ENCODE measurements at places on chromosomes 2 and 18.

DNA sequence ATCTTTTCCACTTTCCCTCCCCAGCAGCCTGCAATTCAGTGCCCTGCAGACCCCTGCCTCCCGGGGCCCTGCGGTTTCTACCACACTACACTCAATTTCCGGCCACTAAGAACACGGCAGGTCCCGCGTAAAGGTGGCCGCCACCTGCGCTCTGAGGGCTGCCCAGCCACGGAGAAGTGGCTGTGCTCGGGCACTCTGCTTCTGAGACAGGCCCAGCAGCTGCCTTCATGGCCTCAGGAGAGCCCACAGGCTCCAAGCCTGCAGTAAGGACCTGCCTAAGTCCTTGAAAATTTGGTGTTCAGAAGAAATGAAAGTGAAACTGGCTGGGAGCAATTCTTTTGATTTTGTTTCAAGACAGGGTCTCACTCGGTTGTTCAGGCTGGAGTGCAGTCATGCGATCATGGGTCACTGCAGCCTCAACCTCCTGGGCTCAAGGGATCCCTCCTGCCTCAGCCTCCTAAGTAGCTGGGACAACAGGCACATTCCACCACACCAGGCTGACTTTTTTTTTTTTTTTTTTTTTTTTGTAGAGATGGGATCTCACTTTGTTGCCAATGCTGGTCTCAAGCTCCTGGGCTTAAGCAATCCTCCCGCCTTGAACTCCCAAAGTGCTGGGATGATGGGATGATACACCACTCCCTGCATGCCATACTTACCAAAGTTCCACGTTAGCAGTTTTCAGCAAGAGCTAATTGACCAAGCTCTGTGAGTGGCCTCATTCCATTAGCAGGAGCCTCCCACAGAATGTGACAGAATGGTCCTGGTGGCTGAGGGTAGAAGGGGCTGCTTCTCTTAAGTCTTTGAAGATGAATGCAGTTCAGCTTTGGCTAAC, 14.6 kb upstream of the ALPP start:
- DNase-seq = peak; percentile 55

GRCh38 chr2:184129073-184129472, 469.3 kb upstream of the ZNF804A start:
- no peak for DNase-seq

DNA sequence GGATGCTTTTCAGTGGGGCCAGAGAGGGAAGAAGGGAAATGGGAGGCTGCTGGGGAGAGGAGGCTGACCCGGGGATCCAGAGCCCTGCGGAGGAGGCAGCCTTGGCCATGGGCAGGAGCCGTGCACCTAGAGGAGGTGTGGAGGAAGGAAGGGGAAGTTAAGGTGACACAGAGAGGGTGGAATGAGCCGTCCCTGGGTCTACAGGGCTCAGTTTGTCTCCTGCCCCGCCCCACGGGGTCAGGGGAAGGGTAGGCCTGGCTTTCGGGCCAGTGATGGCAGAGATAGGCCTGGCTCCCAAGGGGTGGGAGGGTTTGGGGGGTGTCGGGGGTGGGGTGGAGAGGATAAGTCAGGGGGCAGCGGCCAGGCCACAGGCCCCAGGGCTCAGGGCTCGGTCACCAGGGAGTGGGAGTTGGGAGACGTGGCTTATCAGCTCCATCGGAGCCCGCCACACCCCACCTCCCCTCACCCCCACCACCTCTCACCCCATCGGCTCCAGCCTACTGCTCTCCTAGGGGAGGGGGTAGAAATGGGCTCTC, 39.5 kb upstream of the NOTO start:
- DNase-seq = no peak

DNA sequence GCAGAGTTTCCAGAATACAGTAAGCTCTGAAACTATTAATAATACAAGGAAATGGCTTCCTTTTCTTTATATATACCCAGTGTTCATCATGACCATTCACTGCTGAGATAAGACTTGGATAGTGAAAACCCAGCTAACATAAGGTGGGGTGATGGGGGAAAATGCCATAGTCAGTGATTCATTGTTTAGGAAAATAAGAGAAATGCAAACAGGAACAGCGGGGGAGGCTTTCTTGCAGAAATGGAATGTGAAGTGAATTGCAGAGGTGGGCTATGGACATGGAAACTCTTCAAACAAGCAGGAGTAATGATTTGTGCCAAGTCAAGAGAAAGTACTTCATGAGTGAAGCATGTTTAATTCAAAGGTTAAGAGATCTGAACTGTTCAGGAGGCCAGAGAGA, 519.4 kb downstream of the TDRD15 start:
- DNase-seq = no peak

DNA sequence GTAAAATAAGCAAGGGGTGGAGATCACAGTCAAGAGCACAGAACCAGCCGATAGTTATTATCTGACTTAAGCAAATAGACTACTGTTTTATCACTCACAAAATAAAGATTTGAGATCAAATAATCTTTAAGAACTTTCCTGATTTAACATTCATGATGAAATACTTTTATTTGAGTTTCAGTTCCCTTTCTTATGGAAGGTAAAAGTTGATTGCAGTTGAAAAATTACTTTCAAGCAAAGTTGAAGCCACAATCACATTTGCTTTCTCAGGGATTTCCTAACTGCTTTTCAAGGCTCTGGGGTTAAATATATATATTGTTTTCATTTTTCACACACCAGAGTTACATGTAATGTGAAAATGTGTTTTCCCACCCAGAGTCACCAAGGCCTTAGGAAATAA, 599.5 kb downstream of the KCNJ3 start:
- DNase-seq = no peak

- peak; percentile 47 for DNase-seq
Measured at GRCh38 chr18:57051657-57052044, 95.2 kb upstream of the BOD1L2 start.

- DNase-seq = no peak
Measured at GRCh38 chr2:232860593-232861241, 9.3 kb upstream of the SNORC start.

- no peak for DNase-seq
Measured at GRCh38 chr2:209614690-209615369, 156.8 kb upstream of the UNC80 start.

- DNase-seq = no peak
Measured at GRCh38 chr18:22113144-22113844, 56.1 kb upstream of the GATA6 start.

DNA sequence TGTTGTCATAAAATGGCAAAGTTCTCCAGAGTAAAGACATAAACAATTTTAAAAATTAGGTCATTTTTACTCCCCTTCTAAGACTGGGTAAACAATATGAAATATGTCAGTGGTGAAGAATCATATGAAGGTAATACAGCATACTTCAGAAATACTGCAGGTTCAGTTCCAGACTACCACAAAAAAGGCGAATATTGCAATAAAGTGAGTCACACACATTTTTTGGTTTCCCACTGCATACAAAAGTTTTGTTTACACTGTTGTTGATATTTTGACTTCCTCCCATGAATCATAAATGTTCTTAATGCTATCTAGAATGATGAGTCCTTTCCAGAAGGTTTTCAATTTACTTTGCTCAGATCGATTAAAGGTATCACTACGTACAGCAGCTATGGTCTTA, 73.5 kb downstream of the SMC6 start:
- no peak for DNase-seq

GRCh38 chr2:203869223-203870042, 1.9 kb downstream of the CTLA4 start:
- DNase-seq = no peak

DNA sequence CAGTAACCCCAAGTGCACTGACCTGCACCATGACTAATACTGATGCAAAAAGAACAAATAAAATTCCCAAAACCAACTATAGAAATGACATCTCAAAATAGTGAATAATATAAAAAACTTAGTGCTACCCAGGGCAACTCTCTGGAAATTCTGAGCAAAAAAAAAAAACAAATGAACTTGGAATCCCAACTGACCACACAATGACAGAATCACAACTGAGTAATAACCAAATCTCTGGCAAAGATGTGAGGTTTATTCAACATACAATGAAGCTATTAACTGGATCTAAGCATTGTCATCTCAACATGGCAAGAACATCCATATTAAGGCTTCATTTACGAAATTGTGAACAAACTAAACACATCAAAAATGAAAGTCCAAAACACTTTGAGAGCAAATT, 22.7 kb downstream of the EXOC6B start:
- DNase-seq = no peak

DNA sequence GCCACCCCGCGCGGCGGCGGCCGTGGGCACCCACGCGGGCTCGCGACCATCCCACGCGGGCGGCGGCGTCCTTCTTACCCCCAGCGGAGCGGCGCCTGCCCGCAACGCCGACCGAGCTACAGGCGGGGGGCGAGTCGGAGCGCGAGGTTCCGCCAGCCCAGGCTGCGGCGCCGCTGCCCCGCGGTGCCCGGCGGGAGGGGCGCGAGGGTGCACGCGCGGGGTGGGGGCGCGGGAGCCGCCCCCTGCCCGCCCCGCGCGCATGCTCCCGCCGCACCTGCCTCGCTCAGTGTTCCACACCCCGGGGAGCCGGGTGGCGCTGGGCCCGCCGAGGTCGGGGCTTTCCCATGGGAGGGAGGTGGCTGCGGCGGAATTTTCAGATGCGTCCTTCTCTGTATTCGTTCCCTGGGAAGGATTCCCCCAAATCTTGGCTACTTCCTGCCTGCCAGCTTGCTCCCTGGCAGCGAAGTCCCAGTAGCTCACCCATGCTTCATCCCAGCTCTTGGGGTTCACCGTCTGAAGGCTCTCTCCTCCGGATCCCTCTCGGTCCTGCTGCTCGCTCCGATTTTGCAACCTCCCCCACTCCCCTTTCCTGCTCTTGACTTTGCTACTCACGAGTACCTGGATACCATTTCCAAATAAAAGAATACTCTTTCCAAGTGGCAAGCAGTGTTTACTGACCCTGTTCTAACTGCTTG, at the start of gene L3MBTL4:
TSS of gene L3MBTL4 (minus strand) at position 189 of the 695 bp plus-strand sequence. CDS start 103,286 bp downstream, outside the sequence.
- DNase-seq = peak; percentile 61

- DNase-seq = no peak
Measured at GRCh38 chr2:46778511-46778910, 137.1 kb downstream of the MCFD2 start.

- DNase-seq = no peak
Measured at GRCh38 chr2:96408616-96409015, 73.0 kb downstream of the NCAPH start.

- DNase-seq = no peak
Measured at GRCh38 chr2:160471950-160472349, 21.7 kb downstream of the RBMS1 start.

DNA sequence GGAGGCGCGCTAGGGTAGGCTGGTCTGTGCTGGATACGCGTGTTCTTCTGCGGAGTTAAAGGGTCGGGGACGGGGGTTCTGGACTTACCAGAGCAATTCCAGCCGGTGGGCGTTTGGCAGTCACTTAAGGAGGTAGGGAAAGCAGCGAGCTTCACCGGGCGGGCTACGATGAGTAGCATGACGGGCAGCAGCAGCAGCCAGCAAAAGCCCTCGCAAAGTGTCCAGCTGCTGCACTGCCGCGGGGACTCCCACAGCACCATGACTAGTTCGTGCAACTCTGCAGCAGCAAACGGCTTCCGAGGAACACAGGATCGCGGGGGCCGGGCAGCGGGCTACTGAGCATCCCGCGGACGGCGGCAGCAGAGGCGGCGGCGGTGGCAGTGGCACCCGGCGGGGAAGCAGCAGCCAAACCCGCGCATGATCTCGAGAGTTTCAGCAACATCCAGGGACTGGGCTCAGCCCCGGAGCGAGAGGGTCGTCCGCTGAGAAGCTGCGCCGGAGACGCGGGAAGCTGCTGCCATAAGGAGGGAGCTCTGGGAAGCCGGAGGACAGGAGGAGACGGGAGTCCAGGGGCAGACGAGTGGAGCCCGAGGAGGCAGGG, 368 bp downstream of the TMEFF2 start:
- DNase-seq = no peak

DNA sequence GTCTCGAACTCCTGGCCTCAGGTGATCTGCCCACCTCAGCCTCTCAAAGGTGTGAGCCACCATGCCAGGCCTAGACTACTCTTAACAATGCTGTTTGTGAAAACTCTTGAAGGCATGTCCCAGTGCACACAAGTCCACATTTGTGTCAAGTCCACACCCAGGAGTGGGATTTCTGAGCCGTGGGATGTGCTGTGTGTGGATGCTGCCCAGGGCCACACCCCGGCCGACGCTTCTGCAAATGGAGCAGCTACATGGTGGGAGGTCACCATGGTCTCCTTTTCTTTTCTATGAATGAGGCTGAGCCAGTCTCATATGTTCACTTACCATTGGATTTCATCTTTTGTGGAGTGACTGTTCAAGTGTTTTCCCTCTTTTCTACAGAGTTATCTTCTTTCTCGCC, 15.8 kb downstream of the SNED1 start:
- DNase-seq = no peak

GRCh38 chr2:136769871-136770270, 4.5 kb downstream of the THSD7B start:
- no peak for DNase-seq
